Uterus (tissue), 4 donors: ENCODE measurements at places on chromosomes 2 and 18.

DNA sequence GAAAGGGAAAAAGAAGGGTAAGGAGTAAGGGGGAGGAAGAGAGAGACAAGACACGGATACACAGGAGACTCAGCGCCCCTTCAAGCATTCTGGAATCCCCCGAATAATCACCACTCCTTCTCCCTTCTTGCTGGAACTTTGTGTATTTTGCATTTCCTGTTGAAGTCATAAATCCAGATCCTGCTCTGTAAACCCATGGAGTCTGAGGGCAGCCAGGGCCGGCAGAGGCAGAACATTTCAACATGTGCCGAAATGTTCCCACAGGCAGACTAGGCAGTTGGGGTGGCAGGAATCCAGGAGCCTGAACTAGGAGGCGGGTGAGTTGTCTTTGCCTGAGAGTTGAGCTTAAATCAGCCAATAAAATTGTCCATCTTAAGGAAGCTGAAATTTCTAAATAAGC lies 193.1 kb downstream of the SH3RF3 start:
- H3K27me3 ChIP-seq, result no peaks in the 10 kb centered on the region
- peak overlapping the region; percentile 76 for H3K27ac ChIP-seq
- DNase-seq, result peak; percentile 93
- no peaks in the 10 kb centered on the region for H3K36me3 ChIP-seq

- no peak for DNase-seq
- H3K4me3 ChIP-seq, result no peak overlapping the region
- no peaks in the 10 kb centered on the region for H3K36me3 ChIP-seq
- no peaks in the 10 kb centered on the region for H3K27me3 ChIP-seq
- H3K4me1 ChIP-seq, result no peaks in the 10 kb centered on the region
Measured at GRCh38 chr2:7444626-7445025, 527.4 kb downstream of the RNF144A start.

- no peaks in the 10 kb centered on the region for H3K27me3 ChIP-seq
- no peak overlapping the region for H3K4me3 ChIP-seq
- no peaks in the 10 kb centered on the region for H3K36me3 ChIP-seq
- H3K27ac ChIP-seq, result no peak overlapping the region
- no peak for DNase-seq
Measured at GRCh38 chr2:175054340-175054739, 49.2 kb upstream of the CHN1 start.

- H3K27me3 ChIP-seq, result no peaks in the 10 kb centered on the region
- H3K4me3 ChIP-seq, result no peak overlapping the region
- peak overlapping the region; percentile 44 for H3K27ac ChIP-seq
- no peak for DNase-seq
Measured at GRCh38 chr2:205772983-205773382, 90.7 kb downstream of the NRP2 start.
